ENCODE measurements at places on chromosomes 4 and X.

GRCh38 chr4:88897180-88897579 is 159.8 kb downstream of the FAM13A start:
- no peak for DNase-seq

DNA sequence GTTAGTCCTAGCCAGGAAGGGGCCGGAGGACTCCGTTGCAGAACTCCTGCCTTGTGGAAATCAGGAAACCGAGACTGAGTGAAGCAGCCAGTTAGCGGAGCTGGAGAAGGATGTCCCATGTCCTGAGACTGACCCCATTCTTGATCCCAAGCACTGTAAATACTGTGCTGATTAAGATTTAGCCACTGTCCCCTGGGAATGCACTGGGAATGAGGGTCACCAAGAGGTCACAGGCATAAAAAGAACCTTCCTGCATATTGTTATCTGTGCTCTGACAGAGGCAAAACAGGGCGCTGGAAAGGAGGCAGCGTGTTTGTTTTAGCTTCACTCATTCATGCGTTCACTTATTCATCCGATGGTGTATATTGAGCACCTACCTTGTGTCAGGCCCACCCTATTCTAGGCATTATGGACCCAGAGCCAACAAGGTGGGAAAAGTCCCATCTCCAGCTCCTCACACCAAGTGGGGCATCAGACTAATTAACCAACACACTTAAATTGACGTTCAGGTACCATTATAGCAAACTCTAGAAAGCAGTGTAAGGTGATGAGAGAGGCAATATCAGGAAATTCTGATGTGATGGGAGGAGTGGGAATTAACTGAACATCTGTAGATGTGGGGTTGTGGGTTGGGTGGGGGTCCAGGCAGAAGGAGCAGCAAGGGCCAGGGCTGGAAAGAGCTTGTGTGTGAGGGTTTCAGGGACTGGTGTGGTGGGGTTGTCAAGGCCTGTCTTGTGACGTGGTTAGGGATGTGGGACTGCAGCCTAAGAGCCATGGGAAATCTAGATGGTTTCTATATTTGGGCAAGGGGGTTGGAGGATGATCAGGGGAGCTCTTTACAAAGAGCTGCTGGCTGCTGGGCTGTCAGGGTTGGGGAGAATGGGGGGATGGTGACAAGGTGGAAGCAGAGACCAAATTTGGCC is 10.6 kb upstream of the SLC2A9 start:
- DNase-seq = no peak

GRCh38 chr4:58042176-58042575 is 932.0 kb upstream of the IGFBP7 start:
- no peak for DNase-seq

DNA sequence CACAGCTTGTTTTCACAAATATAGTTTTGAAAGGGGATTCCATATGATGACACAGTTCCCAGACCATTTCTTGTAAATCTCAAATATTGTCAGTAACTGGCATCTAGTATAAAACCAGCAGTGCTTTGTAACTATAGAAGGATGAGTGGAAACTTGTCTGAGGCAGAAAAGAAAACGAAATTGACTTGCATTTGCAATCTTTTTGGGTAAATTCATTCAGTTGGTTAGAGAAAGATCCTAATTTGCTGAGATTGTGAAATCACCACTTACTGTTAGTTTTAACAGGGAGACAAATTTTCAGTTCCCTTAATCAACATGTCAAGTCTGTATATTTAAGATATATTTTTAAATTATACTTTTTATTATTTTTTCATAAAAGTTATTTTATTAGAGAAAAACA is 71.5 kb upstream of the VEGFC start:
- DNase-seq = no peak

DNA sequence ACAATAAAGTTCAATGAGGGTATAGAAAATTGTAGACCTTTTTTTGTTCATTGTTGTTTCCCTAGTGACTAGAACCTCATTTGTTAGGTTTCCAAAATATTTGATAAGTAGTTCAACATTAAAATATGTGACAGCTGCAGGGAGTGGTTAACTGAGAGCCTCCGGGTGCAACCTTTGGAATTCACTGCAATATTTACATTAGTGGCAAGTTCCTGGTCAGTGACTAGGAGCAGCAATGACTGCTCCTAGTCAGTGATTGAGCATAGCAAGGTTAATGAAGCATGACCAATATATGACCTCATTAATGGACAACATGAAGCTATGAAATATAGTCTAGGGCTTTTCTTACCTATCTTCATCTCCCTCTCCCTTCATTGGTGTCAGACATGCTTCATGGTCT is 65.8 kb upstream of the FAM47A start:
- DNase-seq = no peak

DNA sequence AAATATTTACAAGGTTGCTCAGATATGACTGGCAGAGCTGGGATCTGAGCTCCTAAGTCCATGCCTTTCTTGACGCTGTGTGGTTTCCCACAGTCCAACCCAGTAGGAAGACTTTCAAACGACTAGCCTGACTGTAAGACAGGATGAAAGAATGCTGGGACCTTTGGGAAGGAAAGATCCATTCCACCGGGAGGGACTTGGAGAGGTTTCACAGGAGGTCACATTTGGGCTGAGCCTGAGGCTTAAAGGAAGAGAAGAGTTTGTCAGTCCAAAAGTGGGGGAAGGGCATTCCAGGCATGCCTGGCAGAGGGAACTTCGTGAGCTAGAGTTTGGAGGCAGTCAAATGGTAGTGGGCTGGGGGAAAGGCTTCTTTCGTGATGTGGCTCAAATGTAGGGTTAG is 1.5 kb downstream of the STARD8 start:
- DNase-seq = no peak

GRCh38 chr4:185729391-185729804 is 82.6 kb downstream of the SORBS2 start:
- no peak for DNase-seq
